NCI-H226 (cell line): ENCODE measurements at places on chromosomes 5 and 9.

DNA sequence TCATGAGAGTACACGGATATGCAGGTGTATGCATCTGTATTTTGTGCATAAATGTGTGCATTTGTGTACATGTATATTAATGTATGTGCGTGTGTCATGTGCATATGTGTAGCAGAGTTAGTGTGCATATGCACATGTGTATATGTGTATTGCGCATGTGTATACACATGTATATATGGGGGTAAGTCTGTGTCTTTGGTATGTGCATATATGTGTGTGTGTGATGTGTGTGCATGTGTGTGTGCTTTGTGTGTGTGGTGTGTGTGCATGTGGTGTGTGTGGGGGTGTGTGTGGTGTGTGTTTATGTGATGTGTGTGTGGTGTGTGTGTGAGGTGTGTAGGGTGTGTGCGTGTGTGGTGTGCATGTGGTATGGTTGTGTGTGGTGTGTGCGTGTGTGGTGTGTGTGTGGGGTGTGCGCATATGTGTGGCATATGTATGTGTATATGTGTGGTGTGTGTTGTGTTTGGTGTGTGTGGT, 13.1 kb upstream of the CTSL start:
- no peak for DNase-seq

- DNase-seq = peak; percentile 29
These were observed 500.0 kb downstream of the SPATA31D1 start for GRCh38 chr9:82488313-82489200.

GRCh38 chr9:29211580-29212396, 1638.5 kb upstream of the C9orf72 start:
- peak; percentile 41 for DNase-seq

- no peak for DNase-seq
These were observed 434.1 kb downstream of the PLK2 start for GRCh38 chr5:58025809-58026208.

DNA sequence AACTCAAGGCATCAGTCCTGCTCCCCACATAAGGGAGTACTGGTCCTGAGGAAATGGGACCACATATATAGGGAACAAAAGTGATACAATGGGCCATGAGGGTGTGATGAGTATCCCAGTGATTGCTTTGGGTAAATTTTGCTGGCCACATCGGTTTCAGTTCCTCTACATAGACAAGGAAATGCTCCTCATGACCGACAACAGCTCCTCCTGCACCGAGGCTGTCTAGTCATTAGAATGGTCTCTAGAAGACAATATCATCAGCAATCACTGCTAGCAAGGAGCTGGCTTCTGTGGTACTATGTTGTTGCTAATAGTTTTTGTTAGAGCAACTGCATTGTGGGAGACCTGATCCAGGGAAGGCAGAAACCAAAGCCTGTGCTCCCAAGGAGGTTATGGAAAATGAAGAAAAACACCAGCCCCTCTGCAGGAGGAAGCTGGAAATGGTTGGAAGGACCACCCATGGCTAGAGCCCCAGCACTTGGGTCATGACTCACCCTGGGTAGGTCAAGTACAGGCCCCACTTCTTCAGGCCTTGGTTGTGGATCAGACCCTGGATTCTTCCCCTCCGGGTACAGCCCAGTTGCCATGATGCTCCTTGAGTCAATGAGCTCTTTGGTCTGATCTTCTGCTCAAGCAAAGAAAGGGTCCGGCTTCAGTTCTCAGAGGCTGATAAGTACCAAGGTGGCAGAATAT, 3.4 kb upstream of the CTSL start:
- no peak for DNase-seq

- DNase-seq = no peak
These were observed 25.9 kb upstream of the PRDM12 start for GRCh38 chr9:130638284-130639123.

- DNase-seq = no peak
These were observed 9.5 kb downstream of the MVB12B start for GRCh38 chr9:126335837-126336735.

- DNase-seq = no peak
These were observed 75.3 kb downstream of the PTBP3 start for GRCh38 chr9:112258106-112258505.

GRCh38 chr5:62564101-62564500, 14.5 kb upstream of the LRRC70 start:
- DNase-seq = no peak

- no peak for DNase-seq
These were observed 1.0 kb upstream of the TSLP start for GRCh38 chr5:111070272-111071134.

DNA sequence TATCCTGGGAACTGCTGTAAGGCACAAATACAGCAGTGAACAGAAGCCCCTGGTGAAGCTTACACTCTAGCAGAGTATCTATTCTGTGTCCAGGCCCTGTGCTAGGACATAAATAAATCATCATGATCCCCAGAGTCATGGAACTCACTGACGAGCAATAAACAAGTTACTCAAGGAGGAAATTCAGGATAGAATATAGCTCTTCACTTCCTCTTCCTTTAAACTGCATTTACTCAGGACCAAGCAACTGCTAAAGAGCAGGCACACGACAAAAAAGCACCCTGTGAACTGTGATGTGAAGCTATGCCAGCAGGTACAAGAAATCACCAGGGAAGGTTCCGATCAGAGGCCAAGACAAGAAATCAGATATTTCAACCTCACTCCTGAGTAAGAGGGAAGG, 47.8 kb upstream of the NR5A1 start:
- no peak for DNase-seq

DNA sequence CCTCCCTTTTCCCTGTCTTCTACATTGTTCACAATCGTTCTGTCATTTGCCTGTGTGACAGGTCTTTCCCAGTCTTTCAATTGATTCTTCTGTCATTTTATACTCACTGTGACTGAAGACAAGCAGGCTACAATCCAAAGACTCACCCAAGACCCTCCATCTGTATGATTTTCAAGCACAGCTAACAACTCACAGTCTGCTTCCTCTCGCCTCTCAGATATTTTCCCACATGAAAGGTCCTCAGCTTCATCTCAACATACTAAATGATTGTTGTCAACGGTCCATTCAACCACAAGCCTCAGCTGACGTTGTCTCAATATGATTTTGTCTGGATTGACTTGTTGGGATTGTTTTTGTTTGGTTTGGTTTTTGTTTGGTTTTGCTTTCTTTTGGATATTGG, 346.5 kb downstream of the NFIB start:
- DNase-seq = no peak

- no peak for DNase-seq
These were observed 18.1 kb downstream of the LIX1 start for GRCh38 chr5:97124335-97124734.

DNA sequence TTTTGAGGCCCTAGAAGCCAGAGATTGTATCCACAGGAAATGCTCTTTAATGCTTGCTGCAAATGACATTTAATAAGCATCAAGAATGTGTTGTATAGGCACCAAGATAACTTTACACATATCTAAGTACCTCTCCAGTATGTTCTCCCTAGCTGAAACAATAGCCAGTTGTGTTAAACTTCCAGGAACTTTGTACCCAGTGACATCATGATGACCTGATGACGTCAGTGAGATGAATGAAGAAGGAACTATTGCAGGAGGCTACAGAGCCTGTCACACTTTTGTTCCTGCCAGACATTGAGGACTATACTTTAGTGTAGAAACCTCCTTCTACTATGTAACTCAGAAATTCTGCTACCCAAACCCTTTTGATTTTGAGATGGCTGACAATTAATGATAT, 129.8 kb downstream of the CD180 start:
- DNase-seq = no peak

DNA sequence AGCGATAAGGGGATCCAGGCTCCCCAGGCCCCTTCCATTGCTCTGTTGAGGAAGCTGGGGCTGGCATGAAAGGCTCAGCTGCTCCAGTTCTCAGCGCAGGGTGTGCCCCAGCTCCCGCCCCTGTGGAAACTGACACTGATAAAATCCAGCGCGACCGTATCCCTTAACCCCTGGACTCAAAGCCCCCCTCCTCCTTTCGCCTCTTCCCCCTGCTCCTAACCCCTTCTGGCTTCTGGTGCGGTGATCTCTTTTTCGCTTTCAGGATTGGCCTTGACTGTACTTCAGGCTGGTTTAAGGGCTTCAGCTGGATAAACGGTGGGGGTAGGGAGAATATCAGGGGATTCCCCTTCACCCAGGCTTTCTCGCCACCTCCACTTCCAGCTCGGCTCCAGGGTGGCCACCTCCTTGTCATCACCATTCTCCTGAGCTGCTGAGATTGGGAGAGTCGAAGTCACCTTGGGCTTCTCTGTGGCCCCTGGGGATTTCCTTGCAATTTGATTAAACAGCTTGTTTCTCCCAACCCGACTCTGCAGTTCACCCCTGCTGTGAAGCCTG, 843 bp downstream of the BSPRY start:
- no peak for DNase-seq

GRCh38 chr5:76667495-76667894, 44.3 kb upstream of the F2RL2 start:
- no peak for DNase-seq

GRCh38 chr5:34742061-34742460, 85.9 kb downstream of the RAI14 start:
- no peak for DNase-seq

DNA sequence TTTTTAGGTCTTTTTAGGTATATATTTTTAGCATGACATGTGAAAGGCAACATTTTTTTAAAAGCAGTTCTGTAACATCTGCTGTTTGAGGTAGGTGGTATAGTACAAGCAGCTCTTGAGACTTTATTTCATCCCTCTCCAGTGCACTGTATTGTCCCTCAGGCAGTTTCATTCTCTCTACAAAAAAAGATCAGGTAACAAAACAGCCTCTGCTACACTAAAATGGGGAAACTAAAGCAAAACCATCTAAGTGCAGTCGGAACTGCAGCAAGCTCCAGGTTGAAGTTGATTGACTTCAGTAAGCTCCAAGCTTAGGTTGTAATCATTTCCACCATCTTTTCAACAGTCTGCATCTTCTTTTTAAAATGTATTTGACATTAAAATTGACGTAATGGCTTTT, 195.6 kb downstream of the DEPDC1B start:
- DNase-seq = no peak

DNA sequence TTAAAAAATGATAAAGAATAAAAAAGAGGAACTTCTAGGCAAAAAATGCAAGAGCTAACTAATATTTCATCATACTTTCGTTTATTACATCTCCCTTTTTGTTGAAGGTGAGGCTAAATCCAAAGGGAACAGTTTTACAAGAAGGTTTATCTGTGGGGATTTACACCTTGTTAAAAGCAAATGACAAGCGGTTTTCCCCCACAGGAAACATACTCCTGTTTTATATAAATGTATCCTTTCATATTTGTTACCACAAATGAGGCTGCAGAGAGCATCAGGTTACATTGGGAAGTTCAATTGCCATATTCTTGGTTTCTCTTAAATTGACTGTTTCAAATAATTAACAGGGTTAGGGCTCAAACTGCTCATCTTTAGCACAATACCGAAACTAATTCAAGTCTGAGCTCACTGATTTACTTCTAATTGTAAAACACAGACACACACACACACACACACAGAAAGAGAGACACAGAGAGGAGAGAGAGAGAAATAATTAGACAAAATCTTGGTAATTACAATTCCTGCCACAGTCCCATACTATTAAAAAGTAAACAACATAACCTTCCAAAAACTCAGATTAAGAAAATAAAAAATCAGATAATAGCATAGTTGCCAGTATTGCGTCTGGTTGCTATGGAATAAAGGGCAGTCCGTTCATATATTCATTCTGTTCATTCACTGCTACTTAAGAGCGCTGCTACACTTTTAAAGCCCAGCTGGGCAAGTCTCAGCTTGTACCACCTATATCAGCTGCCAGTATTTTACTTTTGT, 17.1 kb downstream of the RFX3 start:
- DNase-seq = no peak

- no peak for DNase-seq
These were observed 153.9 kb downstream of the SMC2 start for GRCh38 chr9:104247899-104248460.

DNA sequence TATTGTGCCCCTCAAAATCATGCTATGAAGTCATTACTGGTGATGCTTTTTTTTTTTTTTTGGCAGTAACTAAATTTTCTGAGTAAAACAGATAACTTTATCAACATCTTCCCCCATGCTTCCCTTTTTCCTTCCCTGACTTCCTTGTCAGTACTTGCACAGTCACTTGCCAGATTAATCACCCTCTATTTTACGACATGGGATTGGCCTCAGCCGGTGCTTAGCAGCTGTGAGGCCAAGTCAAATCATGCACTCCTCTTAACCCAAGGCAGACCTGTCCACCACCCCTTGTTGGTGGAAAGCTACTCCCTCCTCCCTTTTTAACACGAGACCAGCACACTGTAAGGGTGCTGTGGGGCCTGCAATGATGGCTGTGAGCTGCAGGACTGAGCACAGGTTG, 118.0 kb upstream of the OTULINL start:
- DNase-seq = peak; percentile 33
